ENCODE measurements at places on chromosomes 4 and X. TPM values are rescaled to one million over a fixed set of nuclear protein-coding genes. Genes with fewer than 3 reads are reported as not detected.

Gene PCGF3
- 29.5 TPM for total RNA-seq

Gene VCX3B
- total RNA-seq, result not detected

Gene CXCL11
- 38.4 TPM for total RNA-seq

Gene SLC35A2
- 68.1 TPM for total RNA-seq

Gene MAGEB3
- total RNA-seq, result not detected

Gene TNIP2
- 18.7 TPM for total RNA-seq

Gene UGT2B11
- not detected for total RNA-seq

Gene FAM241A
- 1.4 TPM for total RNA-seq

Gene RTL3
- total RNA-seq, result not detected

DNA sequence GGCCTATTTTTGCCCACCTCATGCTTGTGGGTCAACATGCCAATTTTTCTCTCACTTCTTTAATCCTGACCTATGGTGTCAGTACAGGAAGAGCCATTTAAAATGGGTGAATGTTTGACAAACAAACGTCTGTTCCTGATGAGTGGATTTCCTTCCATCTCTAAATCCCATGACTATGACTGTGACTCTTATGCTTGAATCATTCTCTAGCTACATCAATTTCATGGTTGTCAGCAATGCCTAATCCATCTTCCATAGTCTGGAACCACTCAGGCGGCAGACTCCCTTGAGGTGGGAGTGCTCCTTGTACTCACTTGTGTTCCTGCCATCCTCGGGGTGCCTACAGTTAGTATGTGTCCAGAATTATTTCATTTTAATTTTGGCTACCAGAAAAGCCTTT, 194.9 kb upstream of the RPS6KA3 start:
- DNase-seq, result no peak

DNA sequence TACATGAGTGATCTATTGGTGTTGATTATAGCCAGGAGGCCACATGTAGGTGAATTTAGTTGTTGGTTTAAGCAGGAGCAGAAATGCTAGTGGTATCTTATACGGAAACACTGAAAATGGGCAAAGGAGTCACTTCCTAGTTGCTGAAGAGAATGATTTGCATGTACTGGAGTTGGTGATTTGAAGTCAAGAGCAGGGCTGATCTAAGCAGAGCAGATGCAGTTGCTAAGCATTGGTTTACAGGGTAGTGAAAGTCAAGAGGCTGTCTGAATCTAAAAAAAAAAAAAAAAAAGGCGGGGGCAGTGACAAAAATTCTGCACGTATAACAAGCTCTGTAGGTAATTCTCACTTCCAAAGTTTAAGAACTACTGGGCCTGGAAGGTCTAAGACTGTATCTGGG, 90.4 kb upstream of the HPRT1 start:
- DNase-seq, result no peak
